Kidney tubule cell (primary cell): ENCODE measurements at places on chromosomes 2 and 18.

DNA sequence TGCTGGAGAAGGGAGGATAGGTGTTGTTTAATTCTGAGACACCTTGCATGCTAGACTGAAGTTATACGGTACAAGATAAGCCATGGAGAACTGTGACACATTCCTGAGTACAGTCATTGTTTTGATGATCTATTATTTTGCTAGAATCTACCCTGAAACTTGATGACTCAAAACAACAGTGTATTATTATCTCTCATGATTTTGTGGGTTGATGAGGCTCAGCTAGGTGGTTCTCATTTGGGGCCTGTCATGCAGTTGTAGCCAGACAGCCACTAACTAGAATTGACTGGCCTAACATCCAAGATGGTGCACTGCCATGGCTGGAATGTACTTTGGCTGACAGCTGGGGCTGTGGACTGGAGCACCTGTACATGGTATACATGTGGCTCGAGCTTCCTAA is 5.4 kb upstream of the IL1R1 start:
- DNase-seq = peak; percentile 75

DNA sequence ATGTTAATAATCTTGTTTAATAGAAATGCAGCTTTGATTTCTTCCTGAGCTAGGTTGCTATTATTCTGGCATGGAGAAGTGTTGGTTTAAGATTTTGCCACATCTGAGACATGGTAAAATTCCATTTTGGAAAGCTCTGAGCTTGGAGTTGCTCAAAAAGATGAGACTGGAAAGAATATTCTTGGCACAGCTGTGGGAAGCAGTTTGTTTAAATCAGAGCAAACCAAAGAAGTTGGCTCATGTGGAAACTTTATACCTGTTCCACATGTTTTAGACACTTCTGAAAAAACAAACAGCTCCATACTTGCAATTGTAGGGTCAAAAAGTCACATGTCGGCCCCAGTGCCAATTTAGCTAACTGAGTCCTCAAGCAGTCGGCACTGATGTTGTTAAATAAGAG is 116.6 kb downstream of the SLC4A3 start:
- no peak for DNase-seq

- DNase-seq = no peak
These were observed 30.7 kb upstream of the PPM1B start for GRCh38 chr2:44137872-44138551.

DNA sequence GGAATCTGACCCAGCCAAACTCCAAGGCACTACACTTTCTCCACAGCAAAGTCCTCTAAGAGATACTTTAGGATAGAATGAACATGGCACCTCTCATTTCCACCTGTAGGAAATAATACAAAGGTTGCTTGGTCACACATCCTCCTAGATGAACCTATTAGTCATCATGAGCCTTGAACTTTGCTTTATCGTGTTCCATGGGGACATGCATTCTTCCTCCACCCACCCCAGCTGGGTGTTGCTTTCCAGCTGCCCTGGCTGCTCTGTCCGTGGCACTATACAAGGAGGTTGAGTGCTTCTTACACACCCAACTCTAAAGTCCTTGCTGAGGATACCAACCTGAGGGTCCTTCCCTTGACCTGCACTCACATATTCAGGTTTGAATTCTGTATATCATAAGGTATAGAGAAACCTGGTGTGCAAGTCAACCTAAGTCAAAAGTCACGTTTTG is 52.7 kb downstream of the SPRED2 start:
- no peak for DNase-seq

- no peak for DNase-seq
These were observed 237.5 kb downstream of the ICOS start for GRCh38 chr2:204174034-204174433.

GRCh38 chr2:31654241-31654640 is 73.5 kb upstream of the SRD5A2 start:
- no peak for DNase-seq

DNA sequence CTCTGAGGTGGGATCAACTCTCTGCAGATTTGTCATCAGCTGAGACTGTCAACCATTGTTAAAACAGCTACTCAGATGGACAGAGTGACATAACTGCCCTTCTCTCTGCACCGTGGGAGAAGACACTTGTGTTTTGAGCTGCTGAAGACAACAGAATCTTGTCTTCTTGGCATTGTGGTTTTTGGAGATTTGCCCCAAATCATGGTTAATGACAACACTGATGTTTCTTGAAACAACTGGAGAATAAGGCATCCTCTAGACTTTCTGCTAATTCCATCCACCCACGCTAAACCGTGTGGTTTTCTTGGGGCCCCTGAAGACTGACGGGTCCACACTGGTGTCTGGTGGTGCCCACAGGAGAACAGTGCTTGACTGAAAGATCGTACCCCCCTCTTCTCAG is 39.5 kb downstream of the SH3BP4 start:
- no peak for DNase-seq

- DNase-seq = no peak
These were observed 230.1 kb upstream of the SPOPL start for GRCh38 chr2:138271467-138271866.

GRCh38 chr2:217004656-217005055 is 144.8 kb upstream of the TNP1 start:
- DNase-seq = no peak

DNA sequence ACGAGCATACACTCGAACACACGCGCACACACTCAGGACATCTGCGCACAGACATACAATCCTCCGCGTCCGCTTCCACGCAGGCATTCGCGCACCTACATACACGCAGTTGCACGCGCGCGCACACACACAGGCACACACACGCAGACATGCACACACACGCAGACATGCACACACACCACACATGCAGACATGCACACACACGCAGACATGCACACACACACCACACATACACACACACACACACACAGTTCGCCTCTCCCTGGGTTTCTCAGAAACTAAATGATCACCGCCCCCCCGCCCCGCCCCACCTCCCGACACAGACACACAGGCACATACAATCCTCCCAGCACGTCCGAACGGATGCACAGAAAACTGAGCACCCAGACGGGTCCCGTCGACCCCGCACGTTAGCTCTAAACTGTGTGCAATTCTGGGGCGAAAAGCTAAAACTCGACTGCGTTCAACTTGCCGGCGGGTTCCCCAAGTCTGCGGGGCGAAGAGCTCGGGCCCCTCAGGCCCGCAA is 1.0 kb downstream of the EPHA4 start:
- no peak for DNase-seq

DNA sequence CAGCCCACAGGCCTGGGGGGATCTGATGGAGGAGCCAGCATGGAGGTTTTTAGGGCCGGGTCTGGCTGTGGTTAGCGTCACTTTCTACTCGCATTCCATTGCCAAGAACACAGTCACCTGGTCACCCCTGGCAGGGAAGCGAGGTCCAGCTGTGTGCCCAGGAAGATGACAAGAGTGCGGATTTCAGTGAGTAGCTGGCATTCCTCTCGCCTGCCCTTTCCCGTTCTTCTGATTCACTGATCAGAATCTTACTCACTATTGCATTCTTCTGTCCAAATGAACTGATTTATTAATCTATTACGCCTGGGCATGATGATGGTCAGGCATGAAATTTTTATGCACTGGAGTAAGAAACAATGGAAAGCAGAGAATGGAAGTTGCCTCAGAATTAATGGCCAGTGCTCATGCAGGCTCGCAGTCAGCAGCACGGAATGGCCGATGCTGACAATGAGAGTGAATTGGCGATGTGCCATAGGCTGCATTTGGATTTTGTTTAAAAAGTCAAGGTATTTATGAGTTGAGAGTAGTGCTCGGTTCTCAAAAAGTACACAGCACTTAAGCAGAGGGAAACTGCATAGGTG is 76.4 kb upstream of the MGAT5 start:
- peak; percentile 92 for DNase-seq

- peak; percentile 34 for DNase-seq
These were observed 71.2 kb upstream of the STPG4 start for GRCh38 chr2:47226132-47226922.

DNA sequence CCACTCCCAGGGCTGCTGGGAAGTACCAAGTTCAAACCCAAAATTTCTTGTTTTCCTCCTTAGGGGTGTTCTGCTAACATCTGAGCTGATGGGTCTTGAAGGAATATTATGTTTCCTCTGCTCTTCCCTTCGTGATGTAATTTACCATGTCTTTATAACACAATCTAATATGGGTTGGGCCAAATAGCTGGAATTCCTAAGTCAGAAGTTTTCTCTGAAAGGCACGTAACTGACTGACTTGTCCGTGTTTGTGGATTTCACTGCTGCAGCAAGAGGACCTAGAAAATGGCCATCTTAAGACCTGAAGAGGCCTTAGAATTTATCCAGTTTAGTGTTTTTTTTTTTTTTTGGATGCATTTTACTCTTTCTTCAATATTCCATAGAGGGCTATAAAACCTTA is 256.7 kb downstream of the DCDC2C start:
- DNase-seq = no peak

DNA sequence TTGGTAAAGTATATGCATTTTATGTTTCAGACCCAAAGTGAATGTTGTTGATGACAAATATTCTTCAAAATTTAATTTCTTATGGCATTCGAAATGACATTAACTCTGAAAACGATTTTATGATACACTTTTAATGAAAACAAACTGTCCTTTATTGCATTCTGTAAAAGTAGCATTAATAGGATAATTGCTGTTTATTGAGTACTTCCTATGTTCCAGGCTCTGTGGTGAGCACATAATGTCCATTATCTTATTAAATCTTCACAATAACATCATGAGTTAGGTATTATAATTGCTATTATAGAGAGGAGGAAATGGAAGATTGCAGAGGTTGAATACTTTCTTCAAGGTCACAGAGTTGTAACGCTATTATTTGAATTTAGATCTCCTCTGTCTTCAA is 638.0 kb downstream of the LRP1B start:
- no peak for DNase-seq

DNA sequence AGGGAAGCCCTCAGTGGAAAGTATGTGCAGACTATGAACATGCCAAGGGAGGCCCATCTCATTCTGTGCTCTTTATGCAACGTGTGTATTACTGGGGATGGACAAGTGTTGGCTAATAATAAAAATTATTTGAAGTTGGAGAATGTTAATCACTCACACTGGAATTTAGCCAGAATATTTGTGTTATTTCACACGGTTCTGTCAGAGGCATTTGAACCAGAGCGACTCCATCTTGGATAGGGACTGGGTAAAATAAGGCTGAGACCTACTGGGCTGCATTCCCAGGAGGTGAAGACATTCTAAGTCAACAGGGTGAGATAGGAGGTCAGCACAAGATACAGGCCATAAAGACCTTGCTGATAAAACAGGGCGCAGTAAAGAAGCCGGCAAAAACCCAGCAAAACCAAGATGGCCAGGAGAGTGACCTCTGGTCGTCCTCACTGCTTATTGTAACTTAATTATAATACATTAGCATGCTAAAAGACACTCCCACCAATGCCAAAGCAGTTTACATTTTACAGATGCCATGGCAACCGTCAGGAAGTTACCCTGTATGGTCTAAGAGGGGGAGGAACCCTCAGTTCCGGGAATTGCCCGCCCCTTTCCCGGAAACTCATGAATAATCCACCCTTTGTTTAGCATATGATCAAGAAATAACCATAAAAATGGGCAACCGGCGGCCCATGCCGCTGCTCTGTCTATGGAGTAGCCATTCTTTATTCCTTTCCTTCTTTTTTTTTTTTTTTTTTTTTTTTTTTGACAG is 2.6 kb upstream of the FZD5 start:
- DNase-seq = no peak

GRCh38 chr18:6396276-6396675 is 18.4 kb downstream of the L3MBTL4 start:
- no peak for DNase-seq

- no peak for DNase-seq
These were observed 119.8 kb downstream of the PLB1 start for GRCh38 chr2:28615706-28616105.

- DNase-seq = peak; percentile 58
These were observed 30.5 kb downstream of the FOSL2 start for GRCh38 chr2:28422908-28423741.

- peak; percentile 59 for DNase-seq
These were observed 363.7 kb upstream of the SPHKAP start for GRCh38 chr2:228545041-228545747.

- DNase-seq = peak; percentile 28
These were observed 17.0 kb downstream of the BABAM2 start for GRCh38 chr2:27907547-27907946.

- DNase-seq = no peak
These were observed 3.2 kb downstream of the ANKRD44 start for GRCh38 chr2:197307236-197307932.

- peak; percentile 88 for DNase-seq
These were observed 238.2 kb upstream of the RBBP8 start for GRCh38 chr18:22694954-22695353.

DNA sequence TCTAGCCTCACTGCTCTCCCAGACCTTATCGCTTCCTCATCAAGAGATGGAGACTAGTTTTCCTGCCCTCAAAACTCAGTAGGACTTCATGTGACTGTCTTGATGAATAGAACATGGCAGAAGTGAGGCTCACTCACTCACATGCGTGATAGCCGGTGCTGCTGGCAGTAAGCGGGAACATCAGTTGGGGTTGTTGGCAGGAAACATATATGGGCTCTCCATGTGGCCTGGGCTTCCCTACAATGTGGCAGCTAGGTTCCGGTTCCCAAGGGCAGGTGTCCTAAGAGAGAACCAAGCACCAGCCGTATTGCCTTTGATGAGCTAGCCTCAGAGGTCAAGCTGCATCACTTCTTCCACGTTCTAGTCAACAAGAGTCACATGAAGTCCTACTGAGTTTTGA is 15.2 kb upstream of the FAHD2A start:
- no peak for DNase-seq
